ENCODE measurements at places on chromosomes 16 and 17. TPM values are rescaled to one million over a fixed set of nuclear protein-coding genes. Genes with fewer than 3 reads are reported as not detected.

Gene KRT222
- total RNA-seq, result not detected

Gene MYH1
- total RNA-seq, result not detected

Gene GRAPL
- 8.1 TPM for total RNA-seq

Gene HBM
- total RNA-seq, result not detected

Gene FBXW10
- total RNA-seq, result not detected

Gene BCKDK
- 18.3 TPM for total RNA-seq

Gene BPTF
- total RNA-seq, result 59.1 TPM

Gene MPP2
- 6.0 TPM for total RNA-seq

DNA sequence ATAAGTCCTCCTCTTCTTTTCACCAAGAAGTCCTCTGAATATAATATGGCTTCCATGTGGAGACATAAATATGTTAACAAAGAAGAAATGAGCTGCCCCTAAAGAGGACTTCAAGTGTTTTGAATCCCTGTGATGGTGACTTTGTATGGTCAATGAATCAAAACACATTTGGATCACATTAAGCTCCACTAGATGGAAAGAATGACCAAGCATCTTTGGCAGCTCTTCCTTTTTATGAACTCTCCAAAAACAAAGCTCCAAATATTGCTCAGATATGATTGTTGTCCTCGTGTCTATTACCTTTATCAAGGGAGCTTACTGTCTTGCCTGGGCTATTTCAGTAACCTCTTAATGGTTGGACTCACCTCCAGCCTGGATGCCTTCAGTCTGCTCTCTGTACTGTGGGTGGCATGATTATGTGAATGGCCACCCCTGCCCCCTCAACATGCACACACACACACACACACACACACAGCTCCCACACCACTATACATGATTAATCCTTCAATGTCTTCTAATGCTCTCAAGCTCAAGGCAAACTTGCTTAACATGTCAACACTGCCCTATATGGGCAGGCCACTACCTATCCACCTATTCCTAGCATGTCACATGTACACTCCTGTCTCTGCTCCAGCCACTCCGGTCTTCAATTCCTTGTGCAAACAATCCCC, 346.6 kb upstream of the SALL1 start:
- no peak for DNase-seq

- DNase-seq, result no peak
Measured at GRCh38 chr17:57268181-57268580, 11.9 kb downstream of the MSI2 start.

DNA sequence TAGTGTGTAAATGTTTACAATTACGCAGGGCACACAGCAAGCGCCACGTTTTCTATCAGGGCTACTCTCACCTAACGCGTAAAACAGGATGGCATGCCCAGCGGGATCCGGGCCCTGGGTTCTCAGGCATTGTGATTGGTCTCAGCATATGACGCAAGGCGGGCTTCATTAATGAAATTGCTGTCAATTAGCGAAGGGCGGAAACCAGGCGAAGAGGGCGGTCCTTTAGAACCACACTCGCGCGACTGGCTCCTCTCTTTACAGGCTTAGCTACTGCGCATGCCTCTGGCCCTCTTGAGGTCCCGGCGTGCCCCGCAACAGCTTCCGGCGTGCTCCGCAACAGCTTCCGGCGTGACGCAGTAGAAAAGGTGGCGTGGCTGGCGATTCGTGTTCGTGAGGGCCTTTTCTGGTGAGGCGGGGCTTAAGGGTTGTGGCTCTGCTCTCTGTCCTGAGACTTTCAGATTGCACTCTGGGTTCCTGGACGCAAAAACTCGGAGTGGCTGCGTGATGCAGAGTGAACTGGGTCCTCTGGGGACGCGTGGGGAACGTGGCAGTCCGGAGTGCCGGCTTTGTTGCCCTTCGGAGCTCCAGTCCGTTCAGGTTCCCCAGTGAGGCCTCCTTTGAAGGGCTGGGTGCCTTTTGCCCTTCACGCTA, 9.2 kb downstream of the OR2C1 start:
- DNase-seq, result peak; percentile 93

GRCh38 chr16:55488306-55488705, 9.3 kb downstream of the MMP2 start:
- DNase-seq, result no peak

DNA sequence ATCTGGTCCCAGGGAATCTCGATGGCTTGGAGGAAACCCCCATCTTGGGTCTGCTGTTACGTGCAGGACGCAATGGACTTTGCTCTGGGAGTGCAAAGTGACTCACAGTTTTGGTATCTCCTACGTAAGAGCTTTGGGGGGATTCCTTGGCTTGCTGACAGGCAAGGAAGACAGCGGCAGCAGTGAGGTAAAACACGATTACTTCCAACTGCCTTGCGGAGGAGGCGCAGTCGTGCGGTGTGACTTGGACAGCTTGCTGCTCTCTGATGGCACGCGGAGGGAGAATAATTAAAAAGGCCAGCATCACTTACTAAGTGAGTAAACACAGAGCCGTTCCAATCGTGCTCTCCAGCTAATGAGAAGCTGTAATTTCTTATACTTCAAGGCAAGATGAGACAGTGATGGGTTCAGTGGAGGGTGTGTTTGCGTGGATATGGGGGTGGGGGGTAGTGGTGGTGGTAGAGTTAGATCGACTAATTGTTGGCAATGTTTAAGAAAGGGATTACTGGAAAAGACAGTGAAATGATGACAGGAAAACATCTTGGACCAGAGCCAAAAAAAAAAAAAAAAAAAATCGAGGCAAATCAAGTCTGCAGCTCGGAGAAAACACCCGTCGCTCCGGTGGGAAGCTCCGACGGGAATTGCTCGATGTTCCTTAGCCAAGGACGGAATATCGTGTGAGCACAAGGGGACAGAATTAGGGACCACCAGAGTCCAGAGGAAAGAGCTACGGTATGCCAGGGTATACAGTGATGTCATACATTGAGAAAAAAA, 184.8 kb upstream of the ZFHX3 start:
- DNase-seq, result no peak

GRCh38 chr17:67503739-67504138, 126.7 kb downstream of the PITPNC1 start:
- DNase-seq, result no peak

GRCh38 chr17:18198530-18198929, 14.9 kb downstream of the ALKBH5 start:
- no peak for DNase-seq

GRCh38 chr16:62548095-62548494, 511.9 kb upstream of the CDH8 start:
- no peak for DNase-seq

- no peak for DNase-seq
Measured at GRCh38 chr16:3063625-3064386, 1.6 kb upstream of the IL32 start.

- no peak for DNase-seq
Measured at GRCh38 chr17:32266389-32267301, 1.0 kb downstream of the RHBDL3 start.

- no peak for DNase-seq
Measured at GRCh38 chr16:87652799-87653198, 50.5 kb downstream of the JPH3 start.

- no peak for DNase-seq
Measured at GRCh38 chr17:41013606-41014005, 4.7 kb upstream of the KRTAP3-1 start.

GRCh38 chr16:11126399-11127054, 129.5 kb downstream of the SOCS1 start:
- DNase-seq, result no peak

DNA sequence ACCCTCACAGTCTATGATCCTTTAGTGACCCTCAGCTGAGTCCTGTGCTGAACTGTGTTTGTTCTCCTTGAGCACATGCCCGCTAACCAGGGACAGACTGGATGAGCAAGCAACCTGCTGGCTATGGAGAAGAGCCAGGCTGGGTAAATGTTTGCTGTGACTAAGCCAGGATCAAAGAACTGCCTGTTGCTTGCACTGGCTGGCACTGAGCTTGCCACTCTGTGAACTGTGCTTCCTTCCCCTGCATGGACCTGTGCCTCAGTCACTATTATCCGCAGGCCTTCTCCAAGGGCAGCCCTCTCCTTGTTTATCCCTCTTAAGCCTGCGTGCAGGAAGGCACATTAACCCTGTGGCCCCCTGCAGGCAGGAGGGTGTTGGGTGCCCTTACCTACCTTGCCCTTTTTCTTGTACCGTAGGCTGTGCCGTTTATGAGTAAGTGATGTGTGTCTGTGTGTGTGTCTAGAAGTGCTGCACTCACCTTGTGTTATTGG, 7.4 kb downstream of the PNPO start:
- DNase-seq, result no peak

DNA sequence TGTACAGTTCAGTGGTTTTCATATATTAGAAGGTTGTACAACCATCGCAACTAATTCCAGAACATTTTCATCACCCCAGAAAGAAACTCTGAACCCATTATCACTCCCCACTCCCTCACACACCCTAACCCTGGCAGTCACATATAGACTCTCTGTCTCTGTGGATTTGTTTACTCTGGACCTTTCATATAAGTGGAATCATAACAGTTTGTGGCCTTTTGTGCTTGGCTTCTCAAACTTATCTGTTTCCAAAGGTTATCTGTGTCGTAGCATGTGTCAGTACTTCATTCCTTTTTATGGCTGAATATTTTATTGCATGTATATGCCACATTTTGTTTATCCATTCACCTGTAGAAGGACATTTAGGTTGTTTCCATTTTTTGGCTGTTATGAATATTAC, 12.4 kb downstream of the TENT4B start:
- no peak for DNase-seq

GRCh38 chr16:15607700-15608396, 35.1 kb downstream of the MARF1 start:
- DNase-seq, result no peak

DNA sequence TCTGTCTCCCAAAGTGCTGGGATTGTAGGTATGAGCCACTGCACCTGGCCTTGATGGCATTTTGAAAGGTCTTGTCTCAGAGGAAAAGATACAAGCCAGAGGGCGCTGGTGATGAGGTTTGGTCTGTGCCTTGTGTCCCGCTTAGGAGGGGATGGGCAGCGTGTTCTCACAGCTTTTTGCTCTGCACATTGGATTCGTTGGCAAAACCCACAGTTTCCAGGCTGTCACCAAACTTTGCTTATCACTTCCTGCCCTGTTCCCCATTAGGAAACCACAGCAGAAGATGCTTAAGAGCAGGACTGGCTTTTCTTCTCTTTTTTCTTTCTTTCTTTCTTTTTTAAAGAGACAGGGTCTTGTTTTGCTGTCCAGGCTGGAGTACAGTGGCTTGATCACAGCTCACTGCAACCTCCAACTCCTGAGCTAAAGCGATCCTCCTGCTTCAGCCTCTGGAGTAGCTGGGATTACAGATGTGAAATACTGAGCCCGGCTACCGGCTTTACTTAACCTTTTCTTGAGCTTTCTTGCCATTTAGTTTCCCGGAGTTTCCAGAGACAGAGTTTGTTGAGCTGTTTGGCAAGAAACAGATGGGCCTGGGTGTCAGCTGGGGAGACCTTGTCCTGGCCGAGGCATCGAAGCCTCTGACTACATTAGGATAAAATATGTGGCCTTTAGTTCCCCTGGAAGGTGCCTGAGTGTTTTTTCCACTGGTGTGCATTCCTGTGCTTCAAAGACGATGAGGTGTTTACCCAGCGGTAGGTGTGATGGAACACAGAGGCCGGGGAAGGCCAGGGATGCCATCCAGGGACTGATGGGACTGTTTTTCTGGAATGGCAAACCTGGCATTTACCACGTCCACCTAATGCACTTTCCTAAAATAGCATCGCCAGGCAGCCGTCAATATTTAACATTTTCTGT, 112.9 kb downstream of the ABCC1 start:
- no peak for DNase-seq

GRCh38 chr17:1630662-1631061, 2.0 kb upstream of the SLC43A2 start:
- DNase-seq, result no peak

DNA sequence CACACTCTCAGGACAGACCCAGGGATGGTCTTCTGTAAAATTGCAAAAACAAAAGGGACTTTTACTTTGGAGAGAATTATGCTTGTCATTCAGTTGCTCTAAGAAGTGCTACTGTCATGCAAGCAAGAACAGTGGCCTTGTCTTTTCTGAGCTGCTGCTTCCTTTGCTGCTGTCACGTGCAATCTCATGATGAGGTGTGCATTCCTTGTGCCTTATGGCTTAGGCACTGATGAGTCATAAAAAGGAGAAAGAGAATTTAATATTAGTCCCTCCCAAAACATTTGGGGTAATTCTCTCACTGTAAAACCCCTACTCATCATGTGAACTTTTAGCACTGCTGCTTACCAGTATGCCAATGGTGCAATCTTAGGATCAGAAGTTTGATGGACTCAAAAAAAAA, 2051.3 kb downstream of the TP53TG3F start:
- DNase-seq, result no peak

DNA sequence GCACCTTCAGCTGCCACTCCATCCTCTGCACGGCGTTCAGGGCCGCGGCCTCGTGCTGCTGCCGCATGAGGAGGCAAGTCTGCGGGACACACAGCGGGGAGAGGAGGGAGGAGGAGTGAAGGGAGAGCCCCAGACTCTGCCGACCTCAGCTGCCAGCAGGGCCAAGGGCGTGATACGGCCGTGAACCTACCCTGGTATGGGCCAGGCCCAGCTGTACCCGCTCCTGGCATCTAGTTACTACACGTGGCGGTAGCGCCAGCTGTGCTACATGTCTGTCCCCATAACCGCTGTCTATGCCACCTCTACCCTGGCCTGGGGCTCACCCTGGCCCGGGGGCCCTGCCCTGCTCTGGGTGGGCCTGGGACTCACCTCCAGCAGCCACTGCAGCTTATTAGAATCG, 51.1 kb downstream of the ZNF778 start:
- no peak for DNase-seq

DNA sequence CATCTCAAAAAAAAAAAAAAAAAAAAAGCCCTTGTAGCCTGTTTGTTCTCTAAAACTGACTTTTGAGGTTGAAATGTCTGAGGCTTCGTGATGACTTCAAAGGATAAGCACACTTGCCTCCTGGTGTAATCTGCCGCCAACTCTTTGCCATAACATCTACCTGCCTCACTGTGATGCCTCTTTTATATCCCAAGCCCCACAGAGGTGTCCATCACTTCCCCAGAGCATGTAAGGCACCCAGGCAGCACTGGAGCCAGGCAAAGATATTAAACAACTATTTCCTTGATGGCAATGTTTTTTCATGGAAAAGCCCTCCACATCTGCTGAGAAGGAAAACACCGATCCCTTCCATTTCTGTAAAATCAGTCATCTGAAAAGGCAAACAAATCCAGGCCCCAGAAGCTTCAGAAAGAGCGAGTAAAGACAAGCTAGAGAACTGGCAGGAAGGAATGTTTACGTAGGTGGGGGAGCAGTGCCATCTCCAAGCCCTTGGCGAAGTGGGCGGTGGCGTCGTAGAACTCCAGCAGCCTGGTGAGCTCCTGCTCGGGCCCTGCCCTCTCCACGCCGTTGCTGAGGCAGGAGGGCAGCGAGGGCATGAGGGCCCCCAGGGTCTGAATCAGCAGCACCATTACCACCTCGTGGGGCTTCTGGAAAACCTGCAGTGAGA, 28.6 kb downstream of the COG7 start:
- DNase-seq, result no peak

GRCh38 chr16:30720694-30721093, 21.7 kb downstream of the SRCAP start:
- no peak for DNase-seq

Data from activated naive CD4-positive, alpha-beta T cell treated with anti-CD3 and anti-CD28 coated beads, Interleukin-2, amount 50 U/mL, for 72 hours (primary cell).